Cortex of kidney (tissue), 1 donor: ENCODE measurements at places on chromosomes 6 and 20.

- no peak for DNase-seq
Measured at GRCh38 chr6:36029464-36029863, 1.9 kb downstream of the MAPK14 start.

DNA sequence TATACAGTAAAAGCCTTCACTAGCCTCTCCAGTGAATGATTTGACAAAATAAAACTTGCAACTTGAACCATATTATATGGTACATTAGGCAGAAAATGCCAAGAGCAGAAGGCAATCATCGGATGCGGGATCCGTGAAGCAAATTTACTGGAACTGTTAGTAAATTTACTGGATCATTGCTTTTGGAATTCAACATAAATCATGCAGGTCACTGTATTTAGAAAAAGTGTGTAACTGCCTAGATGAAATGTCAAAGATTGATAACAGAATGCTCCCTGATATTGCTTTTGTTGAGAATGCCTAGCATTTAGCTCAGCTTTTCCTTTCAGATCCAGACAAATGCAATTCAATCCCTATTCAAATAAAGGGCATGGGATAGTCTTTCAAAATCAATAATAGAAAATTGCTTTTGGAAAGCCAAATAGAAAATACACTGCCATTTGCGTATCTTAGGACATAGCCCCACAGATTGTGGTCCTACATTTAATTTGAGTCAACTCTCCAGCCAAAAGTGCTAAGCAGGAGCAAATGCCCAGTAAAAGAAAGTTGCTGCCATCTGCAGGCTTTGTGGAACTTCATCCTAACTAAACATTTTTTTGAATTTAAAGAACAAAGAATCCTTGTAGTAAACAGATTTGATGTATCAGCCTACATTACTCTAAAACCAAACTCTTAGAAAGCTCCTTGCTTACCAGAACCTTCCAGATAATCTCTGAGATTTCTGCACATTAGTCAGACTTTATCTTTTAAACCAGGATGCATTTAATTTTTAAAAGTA lies 109.5 kb upstream of the HSF2 start:
- DNase-seq: no peak

DNA sequence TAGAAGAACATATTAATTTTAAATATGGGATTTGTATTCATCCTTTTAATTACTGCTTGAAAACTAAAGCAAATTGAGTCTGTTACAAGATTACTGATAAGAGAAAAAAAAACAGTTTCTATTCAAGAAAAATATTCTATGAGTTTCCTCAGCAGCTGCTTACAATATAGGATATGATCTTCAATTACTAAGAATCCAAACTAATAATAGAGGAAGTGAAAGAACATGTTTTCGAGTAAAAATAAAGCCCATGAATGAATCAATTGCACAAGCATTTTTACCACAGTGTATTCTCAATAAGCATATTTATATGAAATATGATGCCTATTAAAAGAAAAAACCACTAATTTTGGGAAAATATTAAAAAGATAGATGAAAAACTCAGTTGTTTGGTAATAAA lies 63.4 kb downstream of the AHI1 start:
- no peak for DNase-seq

GRCh38 chr6:52532457-52532856 lies 44.4 kb downstream of the TRAM2 start:
- DNase-seq: no peak

DNA sequence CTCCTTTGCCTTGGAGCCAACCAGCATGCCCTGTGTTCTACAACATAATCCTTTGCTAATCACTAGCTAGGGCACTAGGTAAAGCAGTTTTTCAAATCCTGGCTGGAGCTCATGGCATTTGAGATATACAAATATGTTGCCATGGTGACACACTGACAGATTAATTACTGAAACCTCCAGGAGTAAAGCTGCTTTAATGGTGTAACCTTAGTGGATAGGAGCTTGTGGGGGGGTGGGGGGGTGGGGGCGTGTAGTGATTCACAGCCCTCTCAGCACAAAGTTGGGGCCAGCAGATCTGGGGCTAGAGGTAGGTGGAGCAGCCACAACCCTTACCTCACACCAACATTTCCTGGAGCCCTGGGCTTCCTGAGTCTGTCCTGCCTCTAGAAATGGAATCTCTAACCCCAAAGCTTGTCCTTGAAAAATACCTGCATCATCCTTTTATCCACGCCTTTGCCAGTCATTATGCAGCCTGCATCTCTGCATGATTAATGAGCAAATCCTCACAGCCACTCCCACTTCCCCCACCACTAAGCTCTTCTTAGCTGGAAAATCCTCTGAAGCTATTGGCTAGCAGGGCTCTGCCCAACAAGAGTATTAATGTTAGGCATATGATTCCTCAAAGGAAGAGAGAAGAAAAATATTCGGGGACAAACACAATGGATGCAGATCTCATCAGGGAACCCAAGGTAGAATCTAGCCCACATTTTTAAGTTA lies 84.5 kb upstream of the PRND start:
- DNase-seq: no peak

DNA sequence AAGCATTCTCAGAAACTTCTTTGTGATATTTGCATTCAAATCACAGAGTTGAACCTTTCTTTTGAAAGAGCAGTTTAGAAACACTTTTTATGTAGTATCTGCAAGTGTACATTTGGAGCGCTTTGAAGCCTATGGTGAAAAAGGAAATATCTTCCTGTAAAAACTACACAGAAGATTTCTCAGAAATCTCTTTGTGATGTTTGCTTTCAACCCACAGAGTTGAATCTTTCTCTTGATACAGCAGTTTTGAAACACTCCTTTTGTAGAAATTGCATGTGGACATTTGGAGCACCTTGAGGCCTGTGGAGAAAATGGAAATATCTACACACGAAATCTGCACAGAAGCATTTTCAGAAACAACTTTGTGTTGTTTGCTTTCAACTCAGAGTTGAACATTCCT lies 612.3 kb upstream of the ZNF337 start:
- DNase-seq: no peak

DNA sequence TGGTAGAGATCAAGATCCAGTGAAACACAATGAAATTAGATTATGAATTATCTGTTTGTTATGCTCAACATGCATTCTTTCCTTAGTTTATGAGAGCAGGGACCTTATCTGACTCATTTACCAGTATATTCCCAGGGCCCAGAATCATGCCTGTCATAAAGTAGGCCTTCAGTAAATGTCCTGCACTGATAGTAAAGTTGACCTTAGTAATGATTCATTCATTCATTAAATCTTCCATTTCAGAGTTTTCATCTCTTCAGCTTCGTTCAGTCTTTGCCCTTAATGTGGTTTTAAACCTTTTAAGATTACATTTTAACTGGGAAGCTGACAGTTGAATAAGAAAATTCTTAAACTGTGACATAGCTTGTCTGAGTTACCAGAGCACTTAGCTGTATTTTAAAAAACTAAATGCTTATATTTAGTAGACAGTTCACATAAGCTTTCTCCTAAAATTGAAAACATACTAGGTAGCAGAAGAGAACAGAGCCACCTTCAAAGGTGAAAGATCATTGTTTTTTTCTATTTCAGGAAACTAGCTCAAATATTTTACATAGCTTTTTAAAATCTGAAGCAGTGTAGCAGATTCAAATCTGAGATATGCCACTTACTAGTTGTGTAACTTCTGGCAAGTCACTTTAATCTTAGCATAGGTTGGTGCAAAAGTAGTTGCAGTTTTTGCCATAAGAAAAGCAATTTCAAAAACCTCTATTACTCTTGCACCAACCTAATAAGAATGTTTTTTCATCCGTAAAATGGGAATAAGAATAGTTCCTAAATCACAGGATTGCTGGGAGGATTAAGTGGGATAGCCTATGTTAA lies 41.4 kb downstream of the MCM8 start:
- no peak for DNase-seq
